Large intestine (tissue), 12 donors: ENCODE measurements at places on chromosomes 1 and 21. TPM values are rescaled to one million over a fixed set of nuclear protein-coding genes. Genes with fewer than 3 reads are reported as not detected.

PLA2G4A gene
- polyA plus RNA-seq, result 15.9 TPM

DNA sequence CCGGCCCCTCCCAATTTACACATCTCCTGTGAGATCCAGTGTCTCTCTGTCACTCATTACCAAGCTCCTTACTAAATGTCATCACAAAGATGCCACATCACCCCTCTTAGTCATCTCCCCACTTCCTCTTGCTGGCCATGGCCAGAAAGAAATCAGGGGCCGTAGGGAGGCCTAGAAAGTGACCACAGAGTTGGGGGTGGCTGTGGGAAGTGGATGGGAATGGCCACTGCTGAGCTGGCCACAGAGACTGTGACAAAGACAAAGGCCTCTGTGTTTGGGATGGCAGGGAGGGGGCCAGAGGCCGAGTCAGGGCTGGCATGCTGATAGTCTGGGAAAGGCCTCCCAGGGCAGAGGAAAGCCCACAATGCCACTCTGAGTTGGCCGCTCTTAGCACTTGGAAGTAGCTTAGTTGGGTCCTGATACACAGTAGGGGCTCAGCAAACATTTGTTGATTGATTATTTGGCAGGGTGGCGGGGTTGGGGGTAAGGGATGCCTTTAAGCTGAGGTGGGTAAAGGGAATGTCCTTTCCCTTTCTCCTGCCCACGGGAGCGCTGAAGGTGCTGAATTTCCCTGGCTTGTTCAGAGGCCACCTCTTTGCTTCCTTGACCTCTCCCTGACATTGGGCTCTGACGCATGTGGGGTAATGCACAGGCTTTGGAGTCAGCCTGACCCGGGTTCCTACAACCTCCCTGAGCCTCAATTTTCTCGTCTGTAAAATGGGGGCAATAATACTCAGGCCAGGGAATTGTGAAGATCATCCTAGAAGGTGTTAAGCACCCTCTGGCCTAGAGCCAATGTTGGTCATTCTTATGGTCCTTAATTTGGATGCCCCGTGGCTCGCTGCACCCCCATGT, 13.2 kb downstream of the NAV1 start:
- no peak for DNase-seq

DNA sequence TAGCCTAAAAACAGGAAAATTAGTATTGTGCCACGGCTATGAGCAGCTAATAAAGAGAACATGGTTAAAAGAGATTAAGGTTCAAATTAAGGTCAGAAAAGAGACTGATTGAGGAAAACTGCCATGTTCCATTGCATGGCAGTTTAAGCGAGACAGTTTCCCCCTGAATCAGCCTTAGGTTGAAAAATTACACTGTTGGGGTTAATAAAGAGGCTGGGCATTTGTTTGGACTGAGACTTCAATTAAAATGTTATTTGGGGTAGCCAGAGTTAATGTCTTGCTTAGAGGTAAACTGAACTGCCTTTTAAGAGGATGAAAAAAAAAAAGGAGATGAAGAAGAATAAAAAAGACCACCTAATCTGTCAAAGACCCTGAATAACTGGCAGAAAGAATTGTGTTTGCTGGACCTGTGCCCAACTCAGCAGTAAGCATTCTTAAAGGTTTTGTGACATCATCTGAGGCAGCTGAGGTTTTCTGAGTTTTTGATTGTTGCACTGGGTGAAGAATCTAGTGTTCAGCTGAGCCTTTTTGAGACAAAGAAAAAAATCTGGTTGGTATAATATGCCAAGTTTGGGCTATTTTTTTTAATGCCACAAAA, 17.7 kb upstream of the PROX1 start:
- no peak for DNase-seq

DNA sequence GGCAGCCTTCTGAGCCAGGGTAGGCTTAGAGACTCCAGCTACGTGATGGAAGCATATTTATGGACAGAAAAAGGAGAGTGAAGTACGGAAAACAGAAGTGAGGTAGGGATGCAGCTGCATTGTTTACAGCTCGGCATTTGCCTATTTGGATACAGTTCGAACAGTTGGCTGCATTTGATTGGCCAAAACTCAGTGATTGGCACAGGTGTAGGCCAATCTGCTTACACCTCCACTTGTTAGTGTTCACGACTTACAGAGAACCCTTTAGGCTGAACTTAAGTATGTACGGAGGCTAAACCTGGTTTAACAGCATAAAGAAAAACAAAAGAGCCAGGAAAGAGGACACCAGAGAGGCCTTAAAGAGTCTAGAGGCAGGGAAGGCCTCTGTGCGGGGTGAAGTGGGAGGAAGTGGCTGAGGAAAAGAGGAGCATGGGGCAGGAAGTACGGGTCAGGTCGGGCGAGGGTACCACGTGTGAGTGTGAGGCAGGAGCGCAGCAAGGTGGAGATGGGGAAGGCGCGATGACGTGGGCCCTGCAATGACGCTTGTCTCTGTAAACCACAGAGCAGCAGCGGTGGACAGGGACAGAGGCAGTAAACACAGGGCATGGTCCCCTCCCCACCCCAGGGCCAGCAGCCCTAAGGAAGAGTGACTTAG, 32.0 kb downstream of the RSPH1 start:
- DNase-seq, result no peak

- DNase-seq, result no peak
These were observed 10.1 kb upstream of the CACYBP start for GRCh38 chr1:174989536-174990220.

GRCh38 chr1:73576083-73576482, 621.9 kb downstream of the LRRIQ3 start:
- no peak for DNase-seq

CRABP2 gene
- 16.7 TPM for polyA plus RNA-seq

- DNase-seq, result no peak
These were observed 172.6 kb downstream of the PLA2G4A start for GRCh38 chr1:187001198-187001889.

DNA sequence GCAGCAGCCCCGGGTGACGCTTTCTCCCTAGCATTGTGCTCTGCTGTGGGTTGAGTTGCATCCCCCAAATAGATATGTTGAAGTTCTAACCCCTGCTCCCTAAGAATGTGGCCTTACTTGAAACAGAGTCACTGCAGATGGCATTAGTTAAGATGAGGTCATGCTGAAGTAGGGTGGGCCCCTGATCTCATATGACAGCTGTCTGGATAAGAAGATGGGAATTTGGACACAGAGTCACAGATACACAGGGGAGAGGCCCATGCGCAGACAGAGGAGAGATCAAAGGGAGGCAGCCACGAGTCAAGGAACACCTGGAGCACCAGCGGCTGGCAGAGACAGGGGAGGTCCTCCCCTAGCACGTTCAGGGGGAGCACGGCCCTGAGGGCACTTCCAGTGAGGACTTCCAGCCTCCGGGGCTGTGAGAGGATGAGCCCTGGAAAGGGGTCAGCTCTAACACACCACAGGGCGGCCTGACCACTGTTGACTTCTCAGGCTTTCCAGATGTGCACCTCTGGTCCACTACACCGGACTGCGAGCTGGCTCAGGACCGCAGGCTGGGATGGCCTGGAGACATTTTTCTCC, 46.4 kb downstream of the ABCG1 start:
- DNase-seq, result no peak

GRCh38 chr1:50126927-50127715, 18.4 kb downstream of the ELAVL4 start:
- no peak for DNase-seq
